DND-41 (cell line): ENCODE measurements at places on chromosomes 6 and 20.
A peak's percentile ranks its signal among the peaks of the same experiment; 100 is the strongest.

DNA sequence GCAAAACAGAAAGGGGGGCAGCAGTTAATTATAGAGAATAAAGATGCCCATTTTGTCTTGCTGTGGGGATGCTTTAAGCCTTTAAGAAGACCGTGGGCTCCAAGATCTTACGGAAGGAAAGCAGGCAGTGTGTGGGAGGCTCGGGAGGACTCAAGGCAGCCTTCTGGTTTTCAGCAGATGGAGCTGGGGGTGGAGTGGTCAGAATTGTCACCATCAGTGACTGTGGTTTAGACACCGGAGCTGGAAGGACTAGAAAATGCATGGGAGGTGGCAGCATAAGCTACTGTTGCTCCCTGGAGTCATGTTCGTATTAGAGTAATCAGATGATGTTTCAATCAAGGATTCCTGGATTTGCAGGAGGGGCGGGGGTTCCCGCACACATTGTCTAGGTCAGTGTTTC, 3.7 kb downstream of the PHACTR1 start:
- DNase-seq, result no peak

- DNase-seq, result no peak
Measured at GRCh38 chr6:127851197-127851596, 49.7 kb downstream of the THEMIS start.

DNA sequence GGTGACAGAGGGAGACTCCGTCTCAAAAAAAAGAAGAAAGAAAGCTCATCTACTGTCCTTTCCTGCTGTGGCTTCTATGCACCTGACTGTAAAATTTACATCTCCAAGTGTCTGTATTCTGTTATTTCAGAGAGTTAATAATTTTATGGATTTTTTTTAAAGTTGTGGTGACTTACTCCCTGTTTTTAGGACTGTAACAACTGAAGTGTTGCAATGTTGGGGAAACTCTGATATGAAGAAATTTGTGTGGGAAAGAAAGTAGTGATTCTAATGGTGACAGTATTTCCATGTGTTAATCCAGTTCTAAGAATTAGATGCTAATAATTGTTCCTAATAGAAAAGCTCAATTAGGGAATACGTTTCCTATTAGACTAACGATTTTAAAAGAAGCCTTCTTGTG, 27.4 kb downstream of the STX11 start:
- no peak for DNase-seq

DNA sequence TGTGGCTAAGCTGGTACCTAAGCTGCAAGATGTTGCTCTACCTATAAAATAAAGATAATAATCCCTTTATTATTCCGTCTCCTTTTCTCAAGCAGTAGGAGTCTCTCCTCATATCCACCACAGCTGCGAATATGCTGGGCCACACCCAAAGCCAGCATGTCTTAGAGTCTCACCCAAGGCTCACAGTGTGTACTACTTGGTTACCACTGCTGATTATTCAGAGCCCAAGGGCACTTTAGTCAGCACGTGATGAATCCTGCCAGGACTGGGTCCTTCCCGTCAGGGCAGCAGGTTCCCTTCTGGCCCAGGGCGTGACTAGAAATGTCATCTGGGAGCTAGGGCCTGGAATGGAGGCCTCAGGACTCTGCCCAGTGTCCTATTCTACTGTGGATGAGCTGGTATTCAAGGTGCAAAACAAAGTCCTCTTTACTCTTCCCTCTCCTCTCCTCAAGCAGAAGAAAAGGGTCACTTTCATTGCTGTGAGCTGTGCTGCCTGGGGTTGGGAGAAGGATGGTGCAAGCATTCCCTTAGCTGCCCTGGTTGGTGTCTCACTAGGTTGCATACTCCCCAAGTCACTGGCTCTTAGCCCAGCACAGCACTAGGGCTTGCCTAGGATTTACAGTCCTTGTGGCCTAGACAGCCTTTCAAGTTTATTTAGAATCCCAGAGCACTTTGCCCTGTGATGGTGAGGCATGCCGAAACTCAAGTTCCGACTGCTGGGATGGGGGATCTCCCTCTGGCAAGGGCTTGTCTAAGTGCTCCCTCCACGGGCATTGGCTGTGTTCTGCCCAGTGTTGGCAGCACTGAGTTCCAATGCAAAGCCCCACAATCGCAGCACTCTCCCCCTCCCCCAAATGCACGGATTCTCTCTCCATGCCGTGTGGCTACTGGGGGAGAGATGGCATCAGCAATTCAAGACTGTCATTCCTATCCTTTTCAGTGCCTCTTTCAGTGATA, 320.2 kb downstream of the BTBD9 start:
- no peak for DNase-seq

DNA sequence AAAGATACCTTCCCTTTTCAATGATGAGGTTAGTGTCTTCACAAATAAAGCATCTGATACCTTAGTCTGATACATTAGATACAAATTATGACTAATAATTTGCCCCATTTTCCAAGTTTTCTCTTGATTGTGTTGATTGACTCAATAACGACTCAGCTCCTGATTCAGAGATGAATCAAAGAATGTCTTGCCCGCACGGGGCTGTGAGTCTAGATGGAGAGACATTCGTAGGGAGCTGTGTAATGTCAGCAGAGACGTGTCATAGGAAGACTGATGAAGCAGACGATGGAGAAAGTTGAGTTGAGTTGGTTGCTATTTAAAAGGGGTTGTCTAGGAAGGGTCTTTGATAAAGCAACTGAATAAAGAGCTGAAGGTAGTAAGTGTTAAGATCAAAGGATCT, 78.2 kb downstream of the TSHZ2 start:
- DNase-seq, result no peak

DNA sequence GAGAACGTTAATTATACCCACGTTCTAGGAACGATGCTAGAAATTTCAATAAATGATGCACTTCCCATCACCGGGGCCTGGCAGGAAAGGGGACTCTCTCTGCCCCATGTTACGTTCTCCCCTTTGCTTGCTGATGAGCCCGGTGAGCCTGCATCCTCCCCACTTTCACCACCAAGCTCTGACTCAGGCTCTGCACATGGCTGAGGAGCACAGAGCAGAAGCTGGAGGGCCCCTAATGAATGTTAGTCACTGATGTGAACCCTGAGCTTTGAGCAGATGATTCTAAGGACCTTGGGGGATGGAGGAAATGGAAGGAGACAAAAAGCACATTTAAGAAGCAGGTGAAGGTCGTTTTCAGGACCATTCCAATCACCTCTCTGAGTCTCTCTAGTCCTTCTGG, 468.2 kb upstream of the ARID1B start:
- DNase-seq, result no peak

DNA sequence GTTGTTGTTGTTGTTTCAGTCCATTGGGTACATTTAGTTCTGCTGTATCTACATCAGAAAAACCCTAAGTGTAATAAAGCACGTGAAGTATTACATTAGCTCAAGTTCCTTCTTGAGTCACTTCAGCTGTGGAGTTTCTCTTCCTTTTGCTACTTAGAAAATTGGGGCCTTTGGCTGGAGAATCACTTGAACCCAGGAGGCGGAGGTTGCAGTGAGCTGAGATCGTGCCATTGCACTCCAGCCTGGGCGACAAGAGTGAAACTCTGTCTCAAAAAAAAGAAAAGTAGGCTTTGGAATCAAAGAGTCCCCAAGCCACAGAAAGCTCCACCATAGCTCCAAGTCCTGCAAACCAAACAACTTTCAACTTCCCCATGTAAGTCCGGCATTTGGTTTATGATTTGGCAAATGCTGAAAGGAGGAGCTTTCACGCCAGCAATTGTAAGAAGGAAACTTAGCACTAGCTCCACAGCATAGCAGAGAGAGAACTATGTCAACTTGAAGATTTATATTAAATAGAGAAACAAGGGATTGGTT, 56.5 kb upstream of the RNF144B start:
- no peak for DNase-seq

DNA sequence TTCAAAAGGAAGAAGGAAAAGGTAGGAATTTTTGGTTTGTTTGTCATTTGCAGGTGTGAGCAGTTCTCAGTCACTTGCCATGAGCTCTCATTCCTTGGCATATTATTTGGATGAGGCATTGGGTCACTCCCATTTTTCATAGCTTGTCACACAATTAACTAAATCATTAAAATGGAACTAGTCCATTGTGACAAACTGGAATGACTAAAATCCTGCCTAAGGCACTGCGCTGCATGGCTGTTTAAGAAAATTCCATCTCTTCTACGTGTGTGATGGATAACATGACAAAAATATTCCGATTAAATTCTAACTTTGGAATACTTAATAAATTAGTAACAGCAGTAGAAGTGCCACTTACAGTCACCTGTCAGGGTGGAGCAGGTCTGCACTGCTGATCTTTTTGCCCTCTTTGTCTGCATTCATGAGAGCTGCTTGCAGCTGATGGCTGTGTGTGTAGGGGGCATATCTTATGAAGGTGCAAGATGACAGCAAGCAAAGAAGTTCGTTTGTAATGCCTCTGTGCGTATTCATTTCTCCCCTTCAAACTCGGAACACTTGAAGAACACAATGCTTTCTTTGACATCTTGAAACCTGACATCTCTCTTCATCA, 1292.6 kb upstream of the MAP3K7 start:
- no peak for DNase-seq

DNA sequence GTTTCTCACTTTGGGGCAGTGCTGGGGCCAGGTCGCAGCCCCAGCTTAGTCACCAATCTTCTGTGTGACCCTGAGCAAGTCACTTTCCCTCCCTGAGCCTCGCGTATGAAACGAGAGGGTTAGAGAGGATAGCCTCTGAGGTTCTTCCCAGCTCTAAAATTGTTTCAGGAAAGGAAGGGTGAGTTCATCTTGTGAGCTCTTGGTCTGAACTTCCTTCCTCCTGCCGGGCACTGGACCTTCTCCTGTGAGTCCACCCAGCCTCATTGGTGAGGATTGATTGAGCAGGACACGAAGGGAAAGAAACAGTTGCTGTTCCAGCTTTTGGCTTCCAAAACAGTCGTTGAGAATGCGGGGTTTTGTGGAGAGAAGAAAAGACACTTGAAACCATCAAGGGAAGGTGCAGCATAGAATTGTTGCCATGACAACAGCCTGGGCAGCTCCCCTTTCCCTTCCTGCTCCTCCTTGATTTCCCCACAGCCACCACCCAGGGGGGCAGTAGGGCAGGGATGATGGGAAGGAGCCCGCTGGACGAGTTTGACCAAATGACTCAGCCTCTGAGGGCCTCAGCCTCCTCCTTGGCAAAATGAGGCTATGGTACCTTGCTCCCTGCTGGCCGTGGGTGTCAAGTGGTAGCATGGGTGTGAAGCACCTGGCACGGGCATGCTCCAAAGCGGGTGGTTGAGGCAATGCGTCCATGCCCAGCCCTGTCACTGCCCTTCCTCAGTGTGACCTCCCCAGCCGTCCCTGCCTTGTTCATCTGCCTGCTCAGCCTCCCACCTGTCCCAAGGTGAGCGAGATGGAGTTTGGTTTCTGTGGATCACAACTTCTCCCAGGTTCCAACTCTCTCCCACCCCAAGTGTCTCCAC, 107.8 kb downstream of the CDC5L start:
- DNase-seq, result no peak

DNA sequence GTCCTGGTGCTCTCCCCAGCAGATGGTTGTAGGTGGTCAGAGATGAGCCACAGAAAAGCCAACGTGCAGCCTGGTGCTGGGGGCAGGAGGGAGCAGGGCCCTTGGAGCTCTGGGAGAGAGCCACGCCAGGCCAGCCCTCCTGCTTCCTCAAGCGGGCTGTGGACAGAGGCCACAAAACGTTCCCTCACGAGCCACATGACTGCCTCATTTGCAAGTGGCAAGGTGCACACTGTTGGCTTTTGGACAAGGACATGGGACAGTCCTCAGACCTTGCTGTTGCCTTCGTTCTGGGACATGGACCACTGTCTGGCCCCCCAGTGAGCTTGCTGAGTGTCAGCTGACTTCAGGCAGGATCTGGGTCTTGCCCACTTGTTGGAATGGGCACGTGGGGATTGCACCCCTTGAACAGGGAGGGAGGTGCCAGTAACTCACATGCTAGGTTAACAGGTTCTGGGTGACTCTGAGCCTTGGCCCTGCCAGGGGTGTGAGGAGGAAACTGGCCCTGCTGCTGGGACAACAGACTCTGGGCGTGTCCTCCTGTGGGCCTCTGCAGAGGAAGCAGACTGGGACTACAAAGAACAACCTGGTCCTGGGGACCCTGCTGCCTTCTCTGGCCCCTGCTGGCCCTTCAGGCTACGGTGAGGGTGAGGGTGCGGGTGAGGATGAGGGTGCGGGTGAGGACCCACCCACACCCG, 2.6 kb downstream of the SLCO4A1 start:
- no peak for DNase-seq

- peak; percentile 63 for DNase-seq
Measured at GRCh38 chr20:63978319-63979228, 868 bp downstream of the SAMD10 start.

- DNase-seq, result no peak
Measured at GRCh38 chr20:59634435-59635005, 30.2 kb downstream of the PHACTR3 start.

DNA sequence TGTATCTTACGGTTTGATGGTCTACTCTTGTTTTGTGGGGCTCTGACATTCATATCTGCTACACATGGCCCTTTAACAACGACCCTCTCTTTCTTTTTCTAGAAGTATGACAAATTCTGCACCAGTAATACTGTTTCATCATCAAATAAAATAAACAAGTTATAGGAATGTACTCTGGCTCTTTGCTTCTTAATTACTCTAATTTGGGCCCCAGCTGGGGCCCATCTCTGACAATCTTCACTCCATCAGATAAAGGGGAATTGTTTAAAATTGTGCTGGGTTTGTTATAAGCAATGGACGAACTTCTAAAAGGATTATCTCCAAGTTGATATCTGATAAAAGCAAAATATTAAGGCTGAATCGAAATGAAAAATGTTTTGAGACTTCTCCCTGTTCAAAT, 343.6 kb upstream of the JAG1 start:
- DNase-seq, result no peak

GRCh38 chr6:56727097-56727850, 84.6 kb upstream of the DST start:
- no peak for DNase-seq

- DNase-seq, result no peak
Measured at GRCh38 chr6:153150752-153151440, 19.8 kb upstream of the RGS17 start.

- no peak for DNase-seq
Measured at GRCh38 chr6:88683734-88684133, 279.7 kb downstream of the RNGTT start.

DNA sequence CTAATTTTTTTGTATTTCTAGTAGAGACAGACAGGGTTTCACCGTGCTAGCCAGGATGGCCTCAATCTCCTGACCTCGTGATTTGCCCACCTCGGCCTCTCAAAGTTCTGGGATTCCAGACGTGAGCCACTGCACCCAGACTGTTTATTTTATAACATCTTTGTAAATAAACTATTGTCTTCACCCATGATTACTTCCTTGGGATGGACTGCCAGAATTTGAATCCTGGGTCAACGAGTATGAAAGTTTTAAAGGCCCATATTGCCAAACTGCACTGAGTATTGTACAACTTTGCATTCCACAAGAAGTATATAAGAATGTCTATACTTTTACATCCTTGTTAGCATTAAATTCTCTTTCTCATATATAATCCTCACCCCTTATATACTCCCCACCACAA, 38.6 kb downstream of the ZHX3 start:
- no peak for DNase-seq

- DNase-seq, result no peak
Measured at GRCh38 chr6:42366999-42367352, 84.8 kb downstream of the TRERF1 start.
